PC-9 (cell line): ENCODE measurements at places on chromosomes 6 and 20.

- DNase-seq, result peak; percentile 84
Measured at GRCh38 chr20:32018269-32019155, 8.3 kb downstream of the CCM2L start.

DNA sequence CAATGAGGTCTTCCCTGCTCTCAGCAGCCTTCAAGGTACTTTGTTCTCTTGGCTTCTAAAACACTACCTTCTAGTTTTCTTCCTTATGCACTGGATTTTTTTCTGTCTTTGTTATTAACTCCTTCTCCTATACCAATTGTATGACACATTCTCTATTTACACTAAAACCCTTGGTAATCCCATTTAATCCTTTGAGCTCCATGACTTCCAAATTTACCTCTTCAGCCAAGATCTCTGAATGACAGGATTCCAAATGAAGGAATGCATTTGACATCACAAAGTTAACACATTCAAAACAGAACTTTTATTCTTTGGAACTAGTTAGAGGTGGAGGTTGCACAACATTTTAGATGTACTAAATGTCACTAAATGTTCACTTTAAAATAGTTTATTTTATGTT lies 86.6 kb upstream of the SAMD5 start:
- DNase-seq, result no peak

- no peak for DNase-seq
Measured at GRCh38 chr20:19253316-19253715, 40.9 kb downstream of the SLC24A3 start.

DNA sequence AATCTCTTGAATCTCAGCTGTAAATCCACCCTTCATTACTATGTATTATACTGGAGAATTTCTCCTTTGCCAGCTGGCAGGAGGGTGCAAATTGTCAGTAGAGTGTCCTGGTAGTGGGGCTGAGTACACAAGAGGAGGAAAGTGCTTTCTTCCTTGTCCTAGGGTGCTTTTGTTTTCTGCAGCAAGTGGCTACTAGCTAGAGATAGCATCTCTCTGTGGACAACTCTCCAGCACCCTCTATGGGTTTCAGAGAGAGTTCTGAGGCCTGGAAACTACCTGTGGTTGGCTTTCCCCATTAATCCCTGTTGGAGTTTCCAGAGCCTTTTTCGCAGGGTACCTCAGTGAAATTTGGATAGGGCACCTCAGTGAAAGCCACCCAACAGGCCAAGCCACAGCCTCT lies 422.5 kb upstream of the RGS17 start:
- no peak for DNase-seq

DNA sequence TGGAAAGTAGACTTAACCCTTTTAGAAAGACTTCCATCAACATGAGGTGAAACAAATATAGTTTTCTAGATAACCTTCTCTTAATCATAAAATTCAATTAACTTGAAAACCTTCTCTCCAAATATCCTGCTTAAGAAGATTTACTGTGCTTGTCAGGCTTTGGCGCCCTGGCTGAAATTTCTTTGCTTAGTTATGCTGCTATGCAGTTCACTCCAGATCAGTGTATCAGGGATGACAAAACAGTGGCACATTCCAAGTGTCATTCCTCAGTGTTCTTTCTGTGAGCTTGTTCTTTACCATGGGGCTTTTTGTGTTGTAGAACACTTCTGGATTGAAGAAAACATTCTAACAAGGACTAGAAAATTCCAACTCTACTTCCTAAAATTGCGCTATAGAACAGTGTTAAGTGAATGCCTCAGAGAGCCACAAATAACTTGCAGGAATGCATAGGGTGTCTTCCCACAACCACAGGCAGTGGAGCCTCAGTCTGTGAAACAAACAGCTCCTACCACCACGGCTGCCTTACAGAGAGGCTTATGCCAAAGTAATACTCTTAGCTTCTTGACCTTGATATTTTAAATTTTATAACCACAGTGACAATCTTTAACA lies 443.6 kb downstream of the CDC5L start:
- DNase-seq, result no peak

DNA sequence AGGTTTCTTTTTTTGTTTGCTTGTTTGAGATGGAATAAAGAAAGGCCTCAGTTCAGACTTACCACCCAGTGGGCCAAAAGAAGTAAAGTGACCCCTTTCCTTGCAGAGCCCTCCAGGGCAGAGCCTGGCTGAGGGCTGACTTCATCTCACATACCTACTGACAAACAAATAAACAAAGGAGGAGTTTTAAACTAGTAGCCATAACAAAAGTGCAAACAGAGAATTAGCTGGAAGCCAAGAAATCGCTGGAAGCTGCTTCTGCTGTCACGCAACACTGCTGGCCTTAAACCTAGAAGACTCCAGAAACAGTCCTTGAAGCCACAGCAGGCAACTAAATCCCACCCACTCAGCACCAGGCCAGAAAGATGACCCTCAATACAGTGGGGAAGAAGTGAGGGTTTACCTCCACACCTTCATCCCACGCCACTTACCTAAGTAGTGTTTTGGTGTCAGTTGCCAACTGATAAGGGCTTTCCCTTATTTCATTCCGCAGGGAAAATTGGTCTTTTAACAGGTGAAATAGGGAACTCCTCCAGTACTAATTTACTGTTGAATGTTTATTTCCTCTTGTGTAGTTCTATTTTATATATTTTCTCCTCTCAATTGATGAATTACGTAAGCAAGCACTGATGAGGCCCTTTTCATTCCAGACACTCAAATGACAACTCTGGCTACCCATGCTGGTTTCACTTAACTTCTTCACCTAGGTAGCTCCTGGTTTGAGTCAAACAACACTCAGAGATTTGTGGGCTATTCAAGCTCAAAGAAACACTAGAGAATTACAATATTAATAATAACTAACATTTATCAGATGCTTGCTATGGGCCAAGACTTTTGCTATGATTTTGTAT lies 46.2 kb downstream of the EDN1 start:
- DNase-seq, result peak; percentile 63

DNA sequence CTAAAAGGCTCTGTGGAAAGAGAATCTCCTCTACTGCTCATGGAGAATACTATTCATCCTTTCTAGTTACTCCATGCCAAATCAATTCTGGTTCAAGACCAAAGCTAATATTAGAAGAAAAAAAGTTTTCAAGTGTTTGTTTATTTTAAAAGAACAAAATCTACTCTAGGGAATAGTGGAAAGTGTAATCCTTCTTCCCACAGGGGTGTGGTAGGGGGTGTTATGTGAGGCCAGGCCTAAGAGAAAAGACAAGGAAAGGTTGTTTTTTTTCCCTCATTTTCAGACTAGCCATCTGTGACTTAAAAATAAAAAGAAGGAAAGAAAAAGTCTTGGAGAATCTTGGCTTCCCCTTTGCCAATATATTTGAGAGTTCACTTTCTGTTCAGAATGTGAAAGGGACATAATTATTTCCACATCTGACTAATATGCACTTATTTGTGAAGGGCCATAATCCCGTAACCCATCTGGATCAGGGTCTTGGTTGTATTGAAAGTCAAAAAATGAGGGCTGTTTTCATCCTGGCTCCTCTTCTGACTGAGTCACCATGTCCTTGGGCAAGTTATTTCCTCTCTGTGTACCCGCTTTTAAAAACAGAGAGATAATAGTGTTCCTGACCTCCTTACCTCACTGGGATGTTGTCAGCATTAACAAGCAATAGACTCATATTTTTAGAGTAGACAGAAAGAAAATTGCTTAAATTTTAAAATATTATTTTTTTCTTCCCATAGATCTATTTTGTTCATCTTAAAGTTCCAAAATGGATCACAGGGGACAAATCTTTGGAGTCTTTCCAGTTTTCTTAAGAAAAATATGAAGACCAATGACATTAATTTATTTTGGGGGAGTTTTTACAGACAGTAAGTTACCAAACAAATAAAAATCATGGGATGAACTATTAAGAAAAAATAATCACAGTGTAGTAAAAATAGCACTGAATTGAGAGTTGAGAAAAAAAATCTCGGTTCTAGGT lies 233.7 kb downstream of the IBTK start:
- DNase-seq, result no peak

- DNase-seq, result no peak
Measured at GRCh38 chr6:122649701-122650100, 39.5 kb downstream of the PKIB start.

DNA sequence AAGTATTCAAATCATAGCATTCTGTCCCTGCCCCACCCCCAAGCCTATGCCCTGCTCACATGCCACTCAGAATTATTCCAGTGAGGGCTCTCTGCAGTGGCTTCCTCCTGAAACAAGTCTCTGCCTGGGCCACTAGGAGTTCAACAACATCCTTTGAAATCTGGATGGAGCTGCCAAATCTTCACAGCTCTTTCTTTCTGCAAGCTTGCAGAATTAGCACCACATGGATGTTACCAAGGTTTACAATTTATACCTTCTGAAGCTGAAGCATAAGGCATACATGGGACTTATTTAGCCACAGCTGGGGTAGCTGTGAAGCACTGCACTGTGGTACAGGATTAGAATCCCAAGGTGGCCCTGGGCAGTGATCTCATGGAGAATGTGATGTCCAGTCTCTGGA lies 577.5 kb downstream of the CD109 start:
- DNase-seq, result no peak
